ENCODE measurements at places on chromosomes 4 and X.

DNA sequence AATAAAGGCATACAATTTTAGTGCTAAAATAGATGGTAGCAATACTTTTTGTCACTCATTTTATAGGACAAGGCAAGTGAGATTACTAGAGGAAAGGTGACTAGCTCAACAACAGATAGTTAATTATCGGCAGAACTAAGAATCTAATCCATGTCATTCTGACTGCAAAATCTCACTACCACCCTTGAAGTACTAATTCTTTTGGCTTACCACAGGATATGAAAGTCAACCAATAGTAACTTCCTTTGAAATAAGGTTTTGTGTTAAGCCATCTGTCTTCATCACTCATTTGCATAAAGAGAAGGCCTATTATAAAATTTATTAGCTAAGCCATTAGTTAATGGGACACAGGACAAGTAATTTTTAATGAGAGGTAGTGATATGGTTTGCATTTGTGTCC is 25.3 kb upstream of the ZMAT1 start:
- DNase-seq: no peak

DNA sequence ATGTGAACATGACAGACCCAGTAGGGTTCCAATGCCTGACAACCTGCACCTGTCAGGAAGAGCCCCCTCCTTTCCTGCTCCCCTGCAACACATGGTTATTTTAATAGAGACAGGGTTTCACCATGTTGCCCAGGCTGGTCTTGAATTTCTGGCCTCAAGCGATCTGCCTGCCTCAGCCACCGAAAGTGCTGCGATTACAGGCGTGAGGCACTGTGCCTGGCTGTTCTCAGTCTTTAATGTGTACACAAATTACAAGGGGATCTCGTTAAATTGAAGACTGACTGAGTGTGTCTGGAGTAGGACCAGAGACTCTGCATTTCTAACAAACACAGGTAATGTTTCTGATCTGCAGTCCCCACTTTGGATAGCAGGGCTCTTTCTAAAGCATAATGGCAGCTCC is 55.4 kb downstream of the NPNT start:
- no peak for DNase-seq

DNA sequence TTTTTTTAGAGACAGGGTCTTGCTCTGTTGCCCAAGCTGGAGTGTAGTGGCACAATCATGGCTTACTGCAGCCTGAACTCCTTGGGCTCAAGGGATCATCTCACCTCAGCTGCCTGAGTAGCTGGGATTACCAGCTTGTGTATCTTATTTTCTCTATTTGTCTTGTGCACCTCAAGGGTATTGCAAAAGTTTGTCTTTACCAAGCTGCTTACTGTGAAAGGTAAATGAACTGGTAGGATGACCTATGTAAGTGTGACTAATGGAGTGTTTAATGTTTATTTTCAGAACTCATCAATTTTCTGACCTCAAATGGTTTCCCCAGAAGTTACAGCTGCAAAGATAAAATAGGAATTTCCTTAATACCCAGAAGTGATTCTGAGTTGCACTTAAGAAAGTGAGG is 5.3 kb upstream of the FGA start:
- no peak for DNase-seq

DNA sequence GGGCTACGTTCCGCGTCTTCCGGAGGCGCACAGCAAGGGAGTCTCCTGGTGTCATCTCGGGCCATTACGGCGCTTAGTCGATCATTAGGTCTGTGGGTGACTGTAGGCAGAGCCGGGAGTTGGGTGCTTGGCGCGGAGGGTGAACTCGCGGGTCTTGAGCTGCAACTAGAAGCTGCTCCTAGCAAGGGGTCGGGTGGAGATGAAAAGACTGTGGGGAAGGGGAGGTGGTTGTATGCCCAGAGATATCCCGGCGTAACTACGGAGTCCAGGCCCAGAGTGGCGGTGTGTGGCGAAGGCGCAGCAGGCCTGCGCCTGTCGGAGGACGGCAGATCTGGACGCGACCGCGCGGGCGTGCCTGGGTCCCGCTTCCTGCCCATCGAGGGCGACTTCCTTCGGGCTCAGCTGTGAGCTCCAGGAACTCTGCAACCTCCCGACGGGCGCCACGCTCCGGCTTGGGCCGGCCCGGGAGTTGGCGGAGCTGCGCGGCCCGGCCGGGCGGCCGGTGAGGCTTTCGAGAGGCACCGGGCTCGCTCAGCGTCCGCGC is 2.7 kb upstream of the NKX3-2 start:
- DNase-seq: no peak

DNA sequence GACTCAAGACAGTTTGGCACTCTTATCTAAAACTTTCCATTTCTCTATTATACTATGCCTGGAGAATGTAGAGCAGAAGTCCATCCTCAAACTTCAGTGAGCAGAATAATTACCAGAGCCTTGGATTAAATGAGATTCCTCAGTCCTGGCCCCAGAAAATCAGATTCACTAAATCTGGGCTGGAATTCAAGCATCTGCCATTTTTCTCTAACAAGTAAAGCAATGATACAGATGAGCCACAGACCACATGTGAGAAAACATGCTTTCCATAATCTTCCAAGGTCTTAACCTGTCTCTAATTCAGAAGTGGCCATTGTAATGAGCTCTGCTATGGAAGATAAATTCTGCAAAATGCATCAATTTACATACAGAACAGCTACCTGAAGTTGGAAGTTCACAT is 25.4 kb downstream of the SOWAHB start:
- no peak for DNase-seq

DNA sequence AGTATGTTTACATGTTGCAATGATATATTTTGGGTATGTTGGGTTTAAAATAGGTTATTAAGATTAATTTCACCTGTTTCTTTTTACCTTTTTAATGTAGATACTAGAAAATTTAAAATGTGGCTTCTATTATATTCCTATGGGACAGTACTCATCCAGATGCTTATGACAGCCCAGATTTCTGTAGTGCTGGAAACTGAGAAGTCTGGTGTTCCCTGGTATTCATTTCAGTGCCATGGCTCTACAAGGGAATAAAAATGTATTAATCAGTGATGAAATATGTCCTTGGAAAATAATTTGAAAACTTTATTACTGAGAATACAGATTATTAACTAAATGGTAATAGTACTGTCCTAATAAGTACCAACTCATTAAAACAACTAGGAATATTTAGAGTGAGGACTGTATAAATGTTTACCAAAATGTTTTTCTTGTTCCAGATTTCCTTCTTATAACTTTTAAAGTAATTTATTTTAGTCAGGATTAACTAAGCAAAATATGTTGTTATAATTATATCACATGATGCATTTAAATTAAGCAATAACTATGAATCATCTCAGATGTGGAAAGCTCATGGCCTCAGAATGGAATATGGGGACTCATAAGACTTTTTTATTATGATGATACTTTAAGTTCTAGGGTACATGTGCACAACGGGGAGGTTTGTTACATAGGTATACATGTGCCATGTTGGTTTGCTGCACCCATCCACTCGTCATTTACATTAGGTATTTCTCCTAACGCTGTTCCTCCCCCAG is 25.3 kb downstream of the ARHGAP24 start:
- DNase-seq: no peak

DNA sequence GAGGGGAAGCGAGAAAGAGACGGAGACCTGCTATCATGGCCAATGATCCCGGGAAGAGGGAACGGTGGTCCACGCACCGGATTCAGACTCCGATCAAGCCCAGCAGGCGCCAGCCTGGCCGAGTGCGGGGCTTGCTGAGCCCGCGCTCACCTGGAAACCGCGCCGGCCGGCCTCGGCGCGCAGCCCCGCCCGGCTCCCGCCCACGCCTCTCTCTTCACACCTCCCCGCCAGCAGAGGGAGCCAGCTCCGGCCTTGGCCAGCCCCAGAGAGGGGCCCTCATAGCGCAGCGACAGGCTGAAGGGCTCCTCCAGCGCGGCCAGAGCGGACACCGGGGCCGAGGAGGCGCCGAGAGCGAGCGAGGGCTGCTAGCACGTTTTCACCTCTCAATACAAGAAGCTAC is 36.8 kb upstream of the SPANXN2 start:
- DNase-seq: no peak

DNA sequence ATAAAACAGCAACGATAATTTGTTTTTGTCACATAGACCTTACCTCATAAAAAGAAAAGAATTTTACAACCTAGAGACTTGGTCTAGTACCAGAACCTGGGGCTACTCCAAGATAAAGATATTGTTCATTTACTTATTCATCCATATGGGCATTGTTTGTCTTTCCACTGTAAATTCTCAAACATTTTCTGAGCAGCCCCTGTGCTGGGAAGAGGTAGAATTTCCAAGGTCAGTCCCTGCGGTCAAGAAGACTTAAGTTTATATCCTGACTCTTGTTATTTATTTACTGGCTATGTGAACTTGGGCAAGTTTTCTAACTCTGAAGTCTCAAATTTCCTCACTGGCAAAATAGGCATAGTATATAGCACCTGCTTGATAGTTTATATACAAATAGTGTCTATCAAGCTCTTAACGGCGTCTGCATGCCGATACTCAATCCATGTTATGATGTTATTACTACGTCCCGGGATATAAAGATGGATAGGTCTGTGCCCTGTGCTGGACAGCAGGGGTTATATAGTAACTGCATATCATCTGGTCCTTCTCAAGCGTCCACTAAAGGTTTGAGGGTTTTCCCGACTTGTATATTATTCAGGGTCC is 222.1 kb upstream of the TAPT1 start:
- no peak for DNase-seq

DNA sequence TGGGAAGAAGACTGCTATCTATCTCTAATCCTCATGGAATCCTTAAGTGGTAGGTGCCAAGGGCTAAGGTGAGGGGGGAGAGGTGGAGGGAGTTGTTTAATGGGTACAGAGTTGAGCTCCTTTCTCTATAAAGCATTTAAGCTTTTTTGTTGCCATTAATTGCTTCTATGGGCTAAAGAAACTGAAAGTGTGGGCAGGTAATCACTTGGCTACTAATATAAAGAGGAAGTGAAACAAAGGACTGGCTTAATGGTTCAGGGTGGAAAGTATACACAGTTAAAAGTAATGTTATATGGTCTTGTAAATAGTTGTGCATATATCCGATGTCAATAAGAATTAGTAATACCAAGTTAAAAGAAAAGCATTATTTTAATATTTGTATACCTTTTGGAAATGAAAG is 83.9 kb downstream of the POLA1 start:
- DNase-seq: peak; percentile 3

DNA sequence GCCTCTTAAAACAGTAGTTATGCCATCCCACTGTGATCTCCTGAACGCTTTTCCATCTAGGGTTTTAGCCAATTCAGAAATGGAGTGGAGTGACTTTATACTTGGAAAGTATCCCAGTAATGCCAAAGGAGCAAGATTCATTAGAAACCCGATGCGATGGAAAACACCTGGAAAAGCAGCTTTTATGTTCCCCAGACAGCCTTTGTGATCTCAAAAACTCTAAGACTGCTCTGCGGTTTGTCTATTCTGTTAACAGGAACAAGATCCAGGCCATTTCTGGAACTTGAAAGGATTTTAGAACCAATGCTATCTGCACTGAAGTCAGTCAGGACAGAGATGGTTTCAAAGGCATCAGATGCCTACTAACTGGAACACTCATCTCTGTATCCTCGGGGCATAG is 145.1 kb downstream of the APBB2 start:
- no peak for DNase-seq

DNA sequence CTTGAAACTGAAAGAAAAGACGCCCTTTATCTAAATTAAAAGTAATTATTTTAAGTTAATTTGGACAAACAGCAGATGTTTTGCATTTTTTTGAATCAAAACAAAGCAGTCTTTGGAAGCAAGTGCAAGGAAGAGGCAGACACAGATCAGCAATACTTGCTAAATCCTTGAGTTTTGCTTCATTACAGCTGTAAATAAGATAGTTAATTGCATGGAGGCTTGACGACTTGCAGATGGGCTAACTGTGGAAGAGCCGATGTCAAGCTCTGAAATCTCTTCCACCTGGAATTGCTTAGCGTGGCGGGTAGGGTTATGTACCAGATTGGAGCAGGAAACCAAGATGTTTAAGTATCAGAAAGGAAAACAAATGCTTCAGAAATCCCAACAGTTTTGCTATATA is 148.8 kb downstream of the POLA1 start:
- no peak for DNase-seq

DNA sequence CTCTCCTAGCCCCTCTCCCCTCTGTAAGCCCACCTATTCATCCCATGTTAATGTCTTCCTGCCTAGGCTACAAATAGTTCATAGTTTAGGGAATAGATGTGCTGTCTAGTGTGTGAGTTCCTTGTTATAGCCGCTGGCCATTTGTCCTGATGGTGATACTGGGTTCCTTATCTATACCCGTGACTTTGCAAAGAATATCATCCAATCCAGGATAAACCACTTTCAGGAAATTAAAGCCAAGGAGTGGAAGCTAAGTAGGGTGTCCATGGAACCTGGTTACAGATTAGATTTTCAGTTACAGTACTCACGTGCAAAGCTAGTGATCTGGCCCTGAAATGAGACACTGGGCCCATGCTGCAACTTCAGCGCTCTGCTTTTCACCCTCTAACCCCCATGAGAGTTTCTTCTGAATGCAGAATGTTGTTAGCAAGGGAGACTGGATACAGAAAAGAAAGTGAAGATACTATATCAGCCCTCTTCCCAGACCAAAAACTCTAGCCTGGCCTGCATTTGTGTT is 111.4 kb downstream of the TMEM164 start:
- no peak for DNase-seq

GRCh38 chrX:27767387-27767786 is 40.4 kb upstream of the MAGEB10 start:
- no peak for DNase-seq

DNA sequence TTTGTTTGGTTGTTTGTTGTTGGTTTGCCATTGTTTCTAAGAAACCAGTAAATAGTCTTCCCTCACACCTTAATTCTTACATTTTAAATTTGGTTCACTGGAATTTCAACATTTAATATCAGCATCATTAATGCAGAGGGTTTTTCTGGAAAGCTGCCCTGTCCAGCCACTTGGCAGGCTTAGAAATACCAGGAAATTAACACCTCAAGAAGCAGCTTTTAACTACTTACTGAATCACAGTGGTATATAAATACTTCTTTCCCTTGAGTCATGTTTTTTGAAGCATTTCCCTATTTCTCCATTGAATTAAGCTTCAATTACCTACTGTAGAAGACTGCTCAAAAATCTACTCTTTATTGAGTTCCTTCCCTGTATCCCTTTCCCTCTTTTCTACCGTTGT is 1221.1 kb upstream of the ADGRL3 start:
- DNase-seq: no peak

DNA sequence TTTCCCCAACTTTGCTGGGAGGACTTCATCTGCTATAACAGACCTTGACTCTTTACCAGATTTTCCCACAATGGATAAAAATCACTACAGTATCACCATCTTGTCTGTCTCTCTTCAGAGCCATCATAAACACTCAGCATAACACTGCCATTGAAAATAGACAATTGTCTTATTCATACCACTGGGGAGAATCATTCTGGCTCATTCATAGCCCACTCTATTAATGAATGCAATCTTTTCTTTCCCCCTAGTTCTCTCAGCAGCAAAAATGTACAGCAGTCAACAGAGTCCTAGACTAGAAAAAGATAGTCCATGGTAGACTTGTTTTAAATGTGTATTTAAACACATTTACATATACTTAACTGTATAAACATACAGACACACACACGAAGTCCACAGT is 19.2 kb downstream of the SLC9A7 start:
- DNase-seq: no peak

GRCh38 chrX:107654566-107654871 is 26.2 kb downstream of the PRPS1 start:
- DNase-seq: no peak
